ENCODE measurements at places on chromosomes 7 and 10.

DNA sequence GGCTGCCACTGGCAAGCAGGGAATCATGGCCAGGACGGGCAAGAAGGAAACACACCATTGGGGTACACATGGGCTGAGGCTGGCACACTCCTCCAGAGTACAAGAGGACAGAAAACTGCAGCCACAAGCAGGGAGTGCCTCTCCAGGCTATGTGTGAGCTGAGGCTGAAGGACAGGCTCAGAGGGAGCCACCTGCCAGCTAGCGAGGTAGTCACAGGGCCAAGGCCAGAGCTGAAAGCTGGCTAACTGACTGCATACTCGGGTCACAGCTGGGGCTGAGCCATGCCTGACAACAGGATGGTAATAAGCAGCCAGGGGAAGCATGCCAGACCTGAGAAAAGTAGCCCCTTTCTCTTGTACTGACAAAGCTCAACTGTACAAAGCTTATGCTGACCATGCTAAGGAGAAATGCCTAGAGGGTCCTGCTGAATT is 52.0 kb downstream of the KIF5B start:
- no peak for DNase-seq

DNA sequence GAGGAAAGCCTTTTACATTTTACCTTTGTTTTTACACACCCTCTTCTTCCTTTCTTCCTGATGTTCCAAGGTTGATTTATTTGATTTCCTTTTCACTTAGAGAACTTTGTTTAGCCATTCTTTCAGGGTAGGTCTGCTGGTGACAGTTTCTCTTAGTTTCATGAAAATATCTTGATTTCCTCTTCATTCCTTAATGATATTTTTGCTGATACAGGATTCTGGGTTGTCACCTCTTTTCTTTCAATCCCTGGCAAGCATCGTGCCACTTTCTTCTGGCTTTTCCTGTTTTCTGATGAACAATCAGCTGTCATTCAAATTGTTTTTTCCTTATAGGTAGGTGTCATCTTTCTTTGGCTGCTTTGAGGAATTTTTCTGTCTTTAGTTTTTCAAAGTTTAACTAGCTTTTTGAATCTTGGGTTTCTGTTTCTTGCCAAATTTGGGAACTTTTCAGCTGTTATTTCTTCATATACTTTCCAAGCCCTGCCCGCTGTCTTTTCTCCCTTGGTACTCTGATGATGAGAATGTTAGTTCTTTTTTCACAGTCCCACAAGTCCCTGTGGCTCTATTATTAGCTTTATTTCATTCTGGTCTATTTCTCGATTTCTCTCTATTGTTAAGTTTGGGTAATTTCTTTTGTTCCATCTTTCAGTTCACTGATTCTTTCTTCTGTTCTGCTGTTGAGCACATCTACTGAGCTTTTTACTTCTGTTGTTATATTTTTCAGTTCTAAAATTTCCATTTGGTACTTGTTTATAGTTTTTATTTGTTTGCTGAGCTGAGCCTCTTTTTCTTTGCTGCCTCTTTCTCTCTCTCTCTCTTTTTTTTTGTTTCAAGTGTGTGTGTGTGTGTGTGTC is 102.6 kb downstream of the CCNY start:
- DNase-seq, result no peak

DNA sequence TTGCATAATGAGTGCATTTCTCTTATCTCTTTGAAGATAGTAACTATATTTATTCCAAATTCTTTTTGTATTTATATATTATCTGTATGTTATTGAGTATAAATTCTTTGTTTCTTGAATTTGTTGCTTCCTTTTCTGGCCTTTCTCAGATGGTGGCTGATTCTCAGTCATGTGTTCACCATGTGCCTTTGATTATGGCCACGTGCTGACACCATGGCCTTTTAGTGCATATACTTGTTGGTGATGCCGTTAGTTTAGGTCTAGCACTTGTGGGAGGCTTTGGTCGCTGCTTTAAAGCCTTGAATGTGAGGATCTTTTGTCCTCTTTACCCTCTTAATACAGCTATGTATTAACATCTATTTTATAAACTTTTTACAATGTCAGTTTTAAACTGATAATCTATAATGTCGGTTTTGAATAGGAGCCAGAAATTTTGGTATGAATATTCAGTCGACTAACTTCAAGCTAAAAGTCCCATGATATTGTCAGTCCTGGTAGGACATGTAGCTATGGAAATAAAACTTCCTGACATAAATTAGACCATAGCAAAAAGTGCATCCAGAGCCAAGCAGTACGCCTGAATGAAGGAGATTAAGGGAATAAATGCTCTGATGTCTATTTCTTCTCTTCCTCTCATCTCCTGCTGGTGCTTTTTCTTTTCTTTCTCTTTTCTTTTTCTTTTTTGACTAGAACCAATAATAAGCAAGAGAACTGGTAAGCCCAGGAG is 130.3 kb downstream of the GNAI1 start:
- no peak for DNase-seq

GRCh38 chr10:111599943-111600342 is 523.1 kb downstream of the ADRA2A start:
- DNase-seq, result no peak

DNA sequence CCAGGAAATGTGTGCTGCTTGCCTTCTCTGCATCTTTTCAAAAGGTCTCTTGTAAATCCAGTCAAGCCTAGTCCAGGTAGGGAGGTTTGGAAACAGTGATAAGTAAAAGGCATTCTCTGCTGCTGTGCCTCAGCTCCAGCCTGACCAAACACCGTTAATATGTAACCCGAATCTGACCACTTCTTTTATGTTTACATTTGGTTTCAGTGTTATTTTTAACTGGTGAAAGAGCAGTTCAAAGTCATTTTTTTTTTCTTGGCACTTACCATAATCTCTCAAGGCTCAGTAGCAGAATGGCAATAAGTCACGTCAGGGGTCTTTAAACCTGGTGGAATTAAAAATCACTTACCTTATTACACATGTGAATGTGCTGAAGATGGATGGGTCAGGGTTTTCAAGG is 216.8 kb downstream of the PTEN start:
- DNase-seq, result peak; percentile 22

DNA sequence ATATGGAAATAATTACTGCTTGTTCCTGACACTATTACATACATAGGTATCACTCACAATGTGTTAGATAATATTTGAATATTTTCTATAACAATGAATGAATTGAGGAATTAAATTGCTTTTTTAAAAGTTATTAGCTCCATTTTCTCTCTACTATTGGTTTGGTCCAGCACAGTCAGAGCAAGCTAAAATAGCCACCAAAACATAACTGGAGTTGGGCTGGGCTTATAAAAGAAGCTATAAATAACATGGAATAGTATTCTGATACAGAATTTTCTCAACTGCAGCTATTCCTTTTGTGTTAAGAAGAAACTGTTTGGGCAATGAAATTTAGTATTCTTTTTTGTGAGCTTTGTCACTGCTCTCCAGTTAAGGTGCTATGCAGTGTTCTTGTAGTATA is 142.6 kb upstream of the LRRN3 start:
- DNase-seq, result no peak

DNA sequence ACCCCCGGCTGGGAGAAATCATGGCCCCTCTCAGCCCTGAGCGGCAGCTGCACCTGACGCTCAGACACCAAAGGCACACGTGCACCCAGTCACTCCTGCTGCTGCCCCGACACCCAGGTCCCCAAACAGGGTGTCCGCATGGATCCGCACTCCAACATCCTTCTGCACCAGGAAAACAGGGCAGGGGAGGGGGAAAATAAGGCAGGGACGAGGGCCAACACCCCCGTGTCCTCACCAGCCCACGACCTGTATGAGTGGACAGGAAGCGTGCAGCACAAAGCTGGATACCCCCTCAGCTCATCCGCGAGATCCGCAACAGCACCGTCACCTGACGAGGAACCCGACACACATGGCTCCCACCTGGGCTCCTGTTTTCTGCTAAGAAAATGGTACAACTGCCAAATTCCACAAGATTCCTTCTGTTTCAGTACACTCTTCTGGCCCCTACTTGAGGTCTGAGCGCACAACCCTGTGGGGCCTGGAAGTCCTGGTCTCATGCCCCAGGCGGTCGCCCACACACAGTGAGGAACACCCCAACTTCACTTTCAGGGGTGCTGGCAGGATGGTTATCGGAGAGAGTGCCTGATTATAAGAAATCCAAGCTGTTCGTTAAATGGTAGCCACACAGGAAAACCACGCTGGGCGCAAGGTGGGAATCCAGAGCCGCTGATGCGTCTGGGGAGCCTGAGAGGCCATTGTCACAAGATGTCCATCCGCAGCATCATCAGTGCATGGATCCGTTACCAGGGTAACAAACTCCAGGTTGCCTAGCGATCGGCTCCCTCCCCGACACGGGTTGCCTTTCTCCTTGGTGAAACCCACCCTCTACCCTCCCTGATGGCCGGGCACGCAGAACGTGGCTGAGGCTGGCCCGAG is 63.6 kb downstream of the ZRANB1 start:
- DNase-seq, result no peak

Data from non-pigmented ciliary epithelial cell (primary cell).